Hypothalamus (tissue), 51 donors: ENCODE measurements at places on chromosomes 12 and 14.

- no peak for DNase-seq
Measured at GRCh38 chr12:11701433-11701832, 52.0 kb downstream of the ETV6 start.

DNA sequence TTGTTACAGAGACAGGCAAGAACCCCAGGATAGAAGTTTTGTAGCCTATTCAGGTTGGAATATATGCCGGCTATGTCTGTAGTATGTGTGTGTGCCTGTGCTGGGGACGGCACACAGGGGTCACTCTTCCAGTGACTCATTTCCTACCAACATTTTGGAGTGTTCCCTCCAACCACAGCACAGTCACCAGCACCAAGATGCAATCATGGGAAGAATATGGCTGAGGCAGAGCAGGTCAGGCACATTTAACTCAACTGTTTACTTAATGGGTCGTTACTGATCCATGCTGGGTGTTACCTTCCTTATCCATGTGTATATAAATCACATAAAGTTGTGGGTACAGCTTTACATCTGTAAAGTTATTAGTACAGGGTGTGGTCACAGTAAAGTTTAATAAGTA lies 178.3 kb downstream of the PRKD1 start:
- DNase-seq, result no peak

DNA sequence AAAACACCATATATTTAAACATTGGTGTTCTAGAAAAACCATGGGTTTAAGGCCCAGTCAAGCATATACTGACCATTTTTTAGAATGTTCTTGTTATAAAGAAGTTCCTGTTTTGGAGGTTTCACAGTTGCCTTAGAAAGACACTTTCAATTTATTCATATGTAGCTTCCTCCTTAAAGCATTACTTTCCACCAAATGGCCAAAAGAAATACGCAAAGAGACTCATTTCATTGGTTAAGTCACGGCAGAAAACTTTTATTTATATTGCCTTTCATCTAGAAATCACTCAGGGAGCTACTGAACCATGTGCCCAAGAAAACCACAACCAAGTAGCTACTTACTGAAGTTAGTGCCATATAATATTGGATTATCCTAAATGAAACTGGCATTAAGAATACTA lies 40.0 kb downstream of the MYBPC1 start:
- DNase-seq, result no peak

- no peak for DNase-seq
Measured at GRCh38 chr14:33880330-33880729, 70.5 kb downstream of the EGLN3 start.

GRCh38 chr14:30362369-30363218 lies 196.4 kb upstream of the G2E3 start:
- no peak for DNase-seq

- DNase-seq, result no peak
Measured at GRCh38 chr14:54446161-54446693, 5.1 kb upstream of the CNIH1 start.

DNA sequence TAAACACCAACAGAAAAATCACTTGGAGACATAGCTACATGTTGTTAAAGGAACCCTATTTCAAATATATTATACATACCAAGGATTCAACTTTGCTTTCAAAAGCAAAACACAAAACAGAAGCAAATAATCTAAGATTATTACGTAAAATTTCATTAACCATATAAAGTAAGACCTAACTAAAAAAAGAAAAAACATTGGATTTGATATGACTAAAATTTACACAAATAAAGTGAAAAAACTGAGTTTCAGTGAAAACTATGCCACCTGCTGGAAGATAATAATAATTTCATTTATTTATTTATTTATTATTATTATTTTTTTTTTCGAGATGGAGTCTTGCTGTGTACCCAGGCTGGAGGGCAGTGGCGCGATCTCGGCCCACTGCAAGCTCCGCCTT lies 45.2 kb downstream of the WDHD1 start:
- DNase-seq, result no peak

DNA sequence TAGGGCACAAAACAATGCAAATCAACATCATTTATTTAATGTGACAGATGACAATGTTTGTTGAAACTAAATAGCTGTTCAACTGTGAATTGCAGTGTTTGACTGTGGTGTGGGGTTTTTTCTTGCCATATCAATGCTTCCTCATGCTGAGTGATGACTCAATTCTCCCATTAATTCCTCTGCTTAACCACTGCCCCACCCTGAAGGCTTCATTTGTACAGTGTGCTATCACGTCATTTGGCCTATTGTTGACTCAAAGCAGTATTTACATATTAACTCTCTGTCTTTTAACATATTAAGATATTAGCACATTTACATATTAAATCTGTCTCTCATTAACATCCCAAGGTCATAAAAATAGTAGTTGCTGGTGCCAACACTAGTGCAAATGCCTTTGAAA lies 164.8 kb upstream of the NRXN3 start:
- no peak for DNase-seq

GRCh38 chr14:30748343-30748742 lies 126.0 kb upstream of the COCH start:
- no peak for DNase-seq

- no peak for DNase-seq
Measured at GRCh38 chr12:107399046-107399445, 286.6 kb upstream of the PWP1 start.

- no peak for DNase-seq
Measured at GRCh38 chr12:94566345-94566744, 84.0 kb downstream of the TMCC3 start.

DNA sequence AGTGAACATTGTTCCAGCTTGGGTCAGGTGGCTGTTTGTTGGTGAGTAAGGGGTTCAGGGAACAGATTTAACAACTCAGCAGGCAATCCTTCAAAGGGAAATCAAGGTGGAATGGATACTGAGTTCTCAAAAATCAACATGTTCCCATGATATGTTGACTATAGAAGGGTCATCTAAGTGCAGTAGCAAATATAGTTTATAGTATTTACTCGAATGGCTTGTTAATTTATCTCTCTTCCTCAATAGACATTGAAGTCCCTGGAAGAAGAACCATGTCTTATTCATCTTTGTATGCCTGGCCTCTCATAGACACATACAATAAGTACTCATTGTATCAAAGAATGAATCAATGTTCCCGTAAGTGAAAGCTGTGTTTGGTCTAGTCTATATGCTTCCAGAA lies 24.5 kb upstream of the DUSP6 start:
- DNase-seq, result no peak

GRCh38 chr14:21070610-21071224 lies 613 bp downstream of the ARHGEF40 start:
- peak; percentile 61 for DNase-seq

DNA sequence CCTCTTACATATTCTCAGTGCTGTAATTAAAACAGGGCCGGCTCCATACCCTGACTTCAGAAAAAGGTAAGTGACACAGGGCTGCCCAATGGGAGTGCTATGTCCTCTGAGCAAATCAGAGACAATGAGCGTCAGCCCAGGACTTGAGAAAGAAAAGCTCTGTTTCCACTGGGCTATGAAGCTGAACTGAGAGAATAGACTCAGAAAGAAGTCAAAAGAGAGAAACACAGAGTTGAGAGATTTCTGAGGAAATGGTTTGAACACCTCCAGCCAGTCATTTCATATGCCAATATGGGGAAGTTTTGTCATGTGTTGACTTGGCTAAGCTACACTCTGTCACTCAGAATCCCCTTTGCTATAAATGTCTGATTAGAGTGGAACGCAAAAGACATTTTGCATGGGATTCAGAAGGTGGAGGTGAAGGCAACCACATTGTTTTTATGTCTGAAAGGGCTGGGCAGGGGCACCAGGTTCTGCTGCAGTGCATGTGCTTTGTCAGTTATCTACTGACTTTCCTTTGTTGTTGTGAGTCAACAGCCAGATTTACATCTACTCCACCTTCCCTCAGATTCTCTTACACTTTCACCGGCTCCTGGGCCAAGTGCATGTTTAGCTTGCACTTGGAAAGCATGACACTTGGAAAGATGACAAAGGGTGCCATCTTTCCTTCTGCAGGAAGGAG lies 313.3 kb downstream of the DUSP6 start:
- DNase-seq, result no peak

- DNase-seq, result no peak
Measured at GRCh38 chr12:81329085-81329484, 251.2 kb downstream of the ACSS3 start.

DNA sequence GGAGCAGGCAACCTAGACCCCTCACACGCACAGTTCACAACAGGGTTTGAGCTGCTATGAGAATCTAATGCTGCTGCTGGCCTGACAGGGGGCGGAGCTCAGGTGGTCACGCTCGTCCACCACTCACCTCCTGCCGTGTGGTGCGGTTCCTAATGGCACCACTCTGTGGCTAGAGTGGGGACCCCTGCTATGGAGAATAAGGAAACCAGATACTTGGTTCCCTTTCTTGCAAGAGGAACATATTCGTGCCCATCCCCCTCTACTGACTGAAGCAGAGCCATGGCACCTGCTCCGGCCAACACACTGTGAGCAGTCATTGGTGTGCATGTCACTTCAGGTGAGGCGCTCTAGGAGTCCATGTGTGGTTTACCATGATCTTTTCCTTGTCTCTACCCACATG lies 30.4 kb upstream of the RIMBP2 start:
- DNase-seq, result no peak

GRCh38 chr12:107778383-107779025 lies 4.0 kb downstream of the ASCL4 start:
- no peak for DNase-seq

GRCh38 chr12:23133471-23133870 lies 508.5 kb downstream of the ETNK1 start:
- no peak for DNase-seq

GRCh38 chr12:26271889-26272492 lies 76.6 kb downstream of the SSPN start:
- peak; percentile 52 for DNase-seq

- no peak for DNase-seq
Measured at GRCh38 chr12:120264086-120264903, 1.2 kb downstream of the PXN start.

GRCh38 chr14:77359626-77360025 lies 17.3 kb downstream of the TMED8 start:
- DNase-seq, result no peak

DNA sequence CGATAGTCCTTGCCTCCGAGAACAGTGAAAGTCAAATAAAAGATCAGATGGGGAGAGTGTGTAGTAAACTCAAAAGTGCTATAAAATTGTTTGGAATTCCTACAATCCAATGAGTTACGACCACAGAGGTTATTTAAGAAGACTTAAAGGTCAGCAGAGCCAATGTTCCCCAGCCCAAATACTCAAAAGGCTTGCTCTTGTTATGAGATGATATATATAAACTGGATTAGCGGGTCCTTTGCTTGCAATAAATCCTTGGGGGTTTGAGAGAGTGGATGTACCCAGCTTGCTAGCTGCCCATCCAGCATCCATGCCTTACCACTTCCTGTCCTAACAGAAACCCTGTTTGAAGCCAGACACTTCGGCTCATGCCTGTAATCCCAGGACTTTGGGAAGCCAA lies 29.0 kb upstream of the MED13L start:
- no peak for DNase-seq

- DNase-seq, result no peak
Measured at GRCh38 chr12:46516933-46517578, 144.5 kb upstream of the SLC38A2 start.

DNA sequence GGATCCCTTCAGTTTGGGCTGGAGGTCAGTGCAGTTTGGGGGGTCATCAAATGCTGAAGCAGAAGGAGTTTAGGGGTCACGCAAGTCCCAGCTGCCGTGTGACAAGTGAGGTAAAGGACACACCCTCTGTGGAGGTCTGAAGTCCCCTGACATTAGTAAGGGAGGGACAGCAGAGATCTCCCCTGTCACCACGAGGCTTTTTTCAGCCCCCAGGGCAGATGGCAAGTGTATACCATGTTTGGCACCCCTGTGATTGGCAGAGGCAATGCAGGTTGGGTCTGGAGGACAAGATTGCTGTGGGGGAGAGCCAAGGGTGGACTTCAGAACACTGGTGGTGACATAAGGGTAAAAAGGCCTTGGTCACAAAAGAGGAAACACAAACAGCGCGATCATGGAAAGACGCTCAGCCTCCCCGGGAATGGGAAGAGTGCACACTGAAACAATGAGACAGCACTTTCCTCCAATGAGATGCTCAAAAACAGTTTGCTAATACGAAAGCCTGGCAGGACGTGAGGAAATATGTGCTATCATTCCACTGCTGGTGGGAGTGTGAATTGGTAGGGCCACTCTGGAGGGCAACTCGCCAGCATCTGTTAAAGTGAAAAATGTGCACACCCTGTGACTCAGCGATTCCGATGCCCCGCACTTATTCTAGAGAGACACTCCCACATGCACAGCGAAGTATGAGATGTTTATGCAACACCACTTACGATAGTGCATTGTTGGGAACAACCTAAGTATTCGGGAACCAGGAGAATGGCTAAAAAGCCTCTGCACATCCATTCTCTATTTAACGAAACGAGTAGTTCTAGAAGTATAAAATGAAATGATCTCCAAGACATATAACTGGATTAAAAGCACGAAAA lies 14.4 kb upstream of the CD27 start:
- no peak for DNase-seq

DNA sequence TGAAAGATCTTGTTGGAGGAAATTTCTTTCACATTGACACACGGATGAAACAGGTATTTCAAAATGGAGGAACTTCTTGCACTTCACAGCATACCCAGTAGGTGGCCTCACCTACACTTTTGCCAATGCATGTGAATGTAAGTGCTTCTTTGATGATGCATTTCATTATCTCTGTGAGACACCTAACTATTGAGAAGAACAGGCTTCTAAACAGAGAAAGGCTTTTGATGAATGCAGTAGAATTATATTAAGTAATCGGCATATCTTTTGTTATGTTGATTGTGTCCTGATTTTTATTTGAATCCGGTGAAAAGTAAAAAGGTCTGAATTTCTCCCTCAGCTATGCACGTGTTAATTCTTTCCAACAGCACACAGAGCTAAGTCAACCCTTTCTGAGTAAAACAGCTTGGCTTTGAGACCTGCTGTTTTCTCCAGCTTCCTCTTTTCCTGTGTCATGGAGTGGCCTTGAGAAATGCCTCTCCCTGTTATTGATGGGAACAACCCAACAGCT lies 399.0 kb downstream of the NAV3 start:
- no peak for DNase-seq

DNA sequence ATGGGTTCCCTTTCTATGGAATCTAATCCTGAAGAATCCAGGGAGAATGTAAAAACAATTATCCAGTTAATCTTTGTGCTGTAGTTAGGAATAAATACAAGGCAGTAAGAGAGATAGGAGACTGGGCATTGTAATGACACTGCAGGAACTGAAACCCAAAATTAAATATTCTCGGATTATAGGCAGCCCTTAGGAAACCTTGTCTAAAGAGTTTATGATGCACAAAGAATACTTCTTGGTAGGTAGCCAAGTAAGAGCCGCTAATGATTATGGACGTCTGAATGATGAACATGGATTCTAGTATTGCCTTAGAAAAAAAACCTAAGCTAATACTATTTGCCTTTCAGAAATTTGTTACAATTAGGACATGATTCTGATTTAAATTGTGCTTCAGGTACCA lies 165.4 kb upstream of the LRIG3 start:
- DNase-seq, result no peak

- no peak for DNase-seq
Measured at GRCh38 chr14:89415159-89415558, 1.9 kb downstream of the FOXN3 start.

DNA sequence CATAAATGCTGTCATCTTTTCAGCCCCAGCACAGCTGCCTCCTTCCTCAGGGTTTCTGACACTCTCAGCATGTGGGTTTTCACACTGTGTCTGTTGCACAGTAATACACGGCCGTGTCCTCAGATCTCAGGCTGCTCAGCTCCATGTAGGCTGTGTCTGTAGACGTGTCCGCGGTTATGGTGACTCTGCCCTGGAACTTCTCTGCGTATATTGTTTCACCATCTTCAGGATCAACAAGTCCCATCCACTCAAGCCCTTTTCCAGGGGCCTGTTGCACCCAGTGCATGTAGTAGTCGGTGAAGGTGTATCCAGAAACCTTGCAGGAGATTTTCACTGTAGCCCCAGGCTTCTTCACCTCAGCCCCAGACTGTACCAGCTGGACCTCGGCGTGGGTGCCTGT lies 1210.6 kb downstream of the TMEM121 start:
- DNase-seq, result no peak
